Ascending aorta (tissue), 2 donors: ENCODE measurements at places on chromosomes 5 and 9. TPM values are rescaled to one million over a fixed set of nuclear protein-coding genes. Genes with fewer than 3 reads are reported as not detected.
A peak's percentile ranks its signal among the peaks of the same experiment; 100 is the strongest.

DNA sequence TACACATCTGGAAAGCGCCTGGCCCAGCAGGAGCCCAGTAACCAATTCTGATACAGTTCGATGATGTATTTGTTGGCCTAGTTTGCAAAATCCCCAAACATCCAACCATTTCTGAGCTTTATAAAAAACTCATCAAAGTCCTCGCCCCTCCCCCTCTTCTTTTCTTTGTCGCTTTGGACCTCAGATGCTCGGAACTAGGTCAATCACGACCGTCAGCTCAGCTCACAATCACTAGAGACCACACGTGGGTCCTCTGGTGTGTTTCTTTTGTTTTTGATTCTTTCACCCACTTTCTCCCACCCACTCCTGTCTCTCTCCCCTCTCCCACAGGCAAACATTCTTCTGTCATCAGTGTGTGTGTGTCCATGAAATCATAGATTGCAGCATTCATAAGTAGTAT is 26.7 kb upstream of the ZBTB43 start:
- no peak overlapping the region for H3K27ac ChIP-seq
- DNase-seq: no peak
- H3K36me3 ChIP-seq: no peaks in the 10 kb centered on the region
- no peak overlapping the region for H3K4me3 ChIP-seq
- no peaks in the 10 kb centered on the region for H3K27me3 ChIP-seq

- no peak for DNase-seq
- H3K36me3 ChIP-seq: no peaks in the 10 kb centered on the region
- no peak overlapping the region for H3K27ac ChIP-seq
- H3K4me3 ChIP-seq: no peak overlapping the region
- no peaks in the 10 kb centered on the region for H3K27me3 ChIP-seq
Measured at GRCh38 chr5:125429498-125429897, 683.1 kb upstream of the ZNF608 start.

GRCh38 chr5:34959323-34959722 is 30.0 kb downstream of the DNAJC21 start:
- H3K4me3 ChIP-seq: no peak overlapping the region
- H3K27me3 ChIP-seq: no peaks in the 10 kb centered on the region
- H3K36me3 ChIP-seq: peaks cover 3% of the 10 kb centered on the region
- H3K4me1 ChIP-seq: no peaks in the 10 kb centered on the region
- DNase-seq: no peak
- no peak overlapping the region for H3K27ac ChIP-seq

MARCOL gene
- not detected for total RNA-seq

GRCh38 chr5:147578228-147579024 is 68.6 kb upstream of the DPYSL3 start:
- no peaks in the 10 kb centered on the region for H3K27me3 ChIP-seq
- no peaks in the 10 kb centered on the region for H3K36me3 ChIP-seq
- H3K4me1 ChIP-seq: peaks cover 4% of the 10 kb centered on the region
- no peak for DNase-seq
- H3K4me3 ChIP-seq: peak overlapping the region; percentile 21
- H3K27ac ChIP-seq: peak overlapping the region; percentile 35

DNA sequence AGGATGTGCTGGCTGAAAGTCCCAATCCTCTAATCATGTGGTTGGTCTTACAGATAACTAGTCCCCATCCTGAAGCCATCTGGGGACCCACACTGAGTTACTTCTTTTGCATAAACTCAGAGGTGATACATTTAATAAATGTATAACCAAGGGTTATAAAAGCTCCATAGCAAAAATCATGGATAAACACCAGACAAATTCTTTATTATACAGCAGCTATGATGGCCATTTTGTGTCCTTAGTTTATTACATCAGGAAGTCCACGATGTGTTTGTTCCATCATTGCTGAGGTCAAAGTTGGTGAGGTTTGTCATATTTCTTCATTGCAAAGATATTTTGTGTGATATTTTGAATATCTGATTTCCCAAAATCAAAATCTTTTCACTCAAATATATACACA is 80.2 kb downstream of the GCNT1 start:
- H3K36me3 ChIP-seq: no peaks in the 10 kb centered on the region
- no peak for DNase-seq
- H3K4me1 ChIP-seq: peaks cover 4% of the 10 kb centered on the region
- H3K4me3 ChIP-seq: no peak overlapping the region

ARHGAP26 gene
- 34.9 TPM for total RNA-seq

DNA sequence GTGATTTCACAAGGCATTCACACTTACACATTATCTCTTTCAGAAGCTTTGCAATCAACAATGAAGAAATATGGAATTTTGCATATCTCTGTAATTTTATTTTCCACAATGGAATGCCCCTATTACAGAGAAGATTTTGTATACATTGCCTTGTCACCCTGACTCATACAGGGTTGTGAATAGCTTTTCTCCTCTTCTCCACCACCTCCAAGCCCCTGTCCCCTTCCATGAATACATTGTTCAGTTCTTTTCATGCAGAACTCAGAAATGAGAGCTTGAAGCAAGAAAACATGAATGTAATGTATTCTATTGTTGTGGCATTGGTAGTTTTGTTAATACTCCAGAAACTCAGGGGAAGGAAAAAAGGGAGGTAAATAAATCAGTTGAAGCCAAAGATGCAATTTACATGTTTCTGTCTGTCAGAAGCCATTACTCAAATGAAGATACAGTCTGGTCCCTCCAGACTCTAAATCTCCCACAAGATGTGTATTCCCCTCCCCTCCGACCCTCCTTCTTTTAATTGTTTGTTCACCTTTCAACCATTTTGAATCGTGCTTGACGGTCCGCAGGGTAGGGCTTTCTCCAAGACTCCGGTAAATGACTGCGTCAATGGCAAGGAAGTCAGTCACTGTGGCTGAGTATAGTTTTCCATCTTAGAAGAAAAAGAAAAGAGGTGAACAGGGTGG is 86.1 kb downstream of the SEMA6A start:
- no peaks in the 10 kb centered on the region for H3K27me3 ChIP-seq
- no peak overlapping the region for H3K27ac ChIP-seq
- no peaks in the 10 kb centered on the region for H3K4me1 ChIP-seq

DNA sequence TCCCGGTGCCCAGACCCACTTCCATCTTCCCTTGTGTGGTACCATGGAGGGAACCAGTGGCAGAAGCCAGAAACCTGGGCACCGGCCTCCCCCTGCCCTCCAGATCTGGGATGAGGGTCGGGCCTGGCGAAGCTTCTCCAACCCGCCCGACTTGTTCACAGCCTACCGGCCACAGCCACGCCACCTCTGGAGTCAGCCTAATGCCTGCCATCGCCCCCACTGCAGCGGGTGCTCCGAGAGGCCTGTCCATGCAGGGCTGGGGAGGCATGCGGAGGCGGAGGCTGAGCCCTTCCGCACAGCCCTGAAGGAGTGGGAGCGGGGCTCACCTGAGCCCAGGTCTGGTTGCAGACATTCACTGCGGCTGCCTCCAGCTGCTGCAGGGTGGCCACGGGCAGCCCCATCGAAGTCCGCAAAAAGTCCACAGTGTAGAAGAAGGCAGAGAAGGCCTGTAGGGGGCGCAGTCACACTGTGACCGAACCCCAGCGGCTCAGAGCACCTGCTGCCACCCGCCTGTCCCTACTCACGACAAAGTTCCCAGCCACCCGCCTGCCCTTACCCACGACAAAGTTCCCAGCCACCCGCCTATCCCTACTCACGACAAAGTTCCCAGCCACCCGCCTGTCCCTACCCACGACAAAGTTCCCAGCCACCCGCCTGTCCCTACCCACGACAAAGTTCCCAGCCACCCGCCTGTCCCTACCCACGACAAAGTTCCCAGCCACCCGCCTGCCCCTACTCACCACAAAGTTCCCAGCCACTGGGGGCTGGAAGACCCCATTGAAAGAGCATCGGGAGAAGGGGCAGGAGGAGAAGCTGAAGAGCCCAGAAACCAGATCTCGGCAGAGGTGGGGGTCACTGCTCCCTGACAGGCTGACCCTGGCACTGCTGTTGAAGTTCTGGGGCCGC is 3.8 kb upstream of the NPDC1 start:
- no peak overlapping the region for H3K27ac ChIP-seq
- no peaks in the 10 kb centered on the region for H3K36me3 ChIP-seq
- no peak overlapping the region for H3K4me3 ChIP-seq
- peaks cover 34% of the 10 kb centered on the region for H3K27me3 ChIP-seq

ITK gene
- 0.43 TPM for total RNA-seq

- no peaks in the 10 kb centered on the region for H3K27me3 ChIP-seq
- H3K4me1 ChIP-seq: no peaks in the 10 kb centered on the region
- no peak for DNase-seq
- H3K27ac ChIP-seq: no peak overlapping the region
Measured at GRCh38 chr5:2193542-2194235, 311.0 kb upstream of the IRX4 start.

DNA sequence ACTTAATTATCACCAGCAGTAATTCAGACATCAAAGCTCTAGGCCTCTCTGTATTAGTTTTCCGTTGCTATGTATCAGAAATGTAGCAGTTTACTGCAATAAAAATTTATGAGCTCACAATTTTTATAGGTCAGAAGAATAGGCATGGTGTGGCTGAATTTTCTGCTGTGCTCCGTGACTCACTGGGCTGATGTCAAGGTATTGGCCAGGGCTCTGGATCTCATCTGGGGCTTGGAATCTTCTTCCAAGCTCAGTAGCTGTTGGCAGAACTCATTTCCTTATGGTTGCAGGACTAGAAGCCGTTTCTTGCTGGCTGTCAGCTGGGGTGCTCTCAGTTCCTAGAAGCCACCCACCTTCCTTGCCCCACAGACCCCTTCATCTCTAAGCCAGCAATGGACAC is 66.3 kb downstream of the PSAT1 start:
- no peaks in the 10 kb centered on the region for H3K27me3 ChIP-seq
- H3K27ac ChIP-seq: no peak overlapping the region
- H3K4me3 ChIP-seq: no peak overlapping the region
- no peak for DNase-seq

DNA sequence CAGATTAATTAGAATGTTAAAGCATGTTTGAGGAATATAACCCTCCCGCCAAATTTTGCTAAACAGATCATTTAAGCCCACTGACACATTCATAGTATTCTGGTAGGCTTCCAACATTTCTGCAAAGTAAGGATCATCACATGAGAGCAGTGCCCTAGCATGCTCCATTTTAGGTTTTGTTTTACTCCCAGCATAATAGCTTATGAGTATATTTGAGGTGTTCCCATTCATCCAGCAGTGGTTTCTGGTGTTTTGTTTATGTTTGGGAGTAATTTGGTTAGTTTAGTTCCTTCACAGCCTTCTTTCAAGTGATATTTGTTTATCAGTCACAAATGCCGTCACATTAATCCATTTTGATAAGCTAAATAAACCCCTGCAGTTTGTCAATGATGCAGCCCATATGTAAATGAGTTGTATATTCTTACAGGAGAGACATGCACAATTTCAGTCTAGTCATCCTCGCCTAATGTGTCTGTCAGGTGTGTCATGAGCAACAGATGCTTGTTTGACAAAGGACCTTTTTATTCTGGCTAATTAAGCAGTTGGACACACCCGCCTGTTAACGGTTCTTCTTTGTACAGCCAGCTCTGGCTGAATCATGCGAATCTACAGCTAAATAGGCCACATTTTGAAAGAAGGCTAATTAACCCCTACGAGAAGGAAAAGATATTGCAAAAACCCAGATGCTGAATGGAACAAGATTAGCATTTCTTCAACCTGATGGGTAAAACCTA is 124.4 kb downstream of the RFX3 start:
- H3K4me3 ChIP-seq: no peak overlapping the region
- H3K36me3 ChIP-seq: no peaks in the 10 kb centered on the region
- H3K27me3 ChIP-seq: no peaks in the 10 kb centered on the region
- H3K4me1 ChIP-seq: no peaks in the 10 kb centered on the region
- H3K27ac ChIP-seq: no peak overlapping the region

DNA sequence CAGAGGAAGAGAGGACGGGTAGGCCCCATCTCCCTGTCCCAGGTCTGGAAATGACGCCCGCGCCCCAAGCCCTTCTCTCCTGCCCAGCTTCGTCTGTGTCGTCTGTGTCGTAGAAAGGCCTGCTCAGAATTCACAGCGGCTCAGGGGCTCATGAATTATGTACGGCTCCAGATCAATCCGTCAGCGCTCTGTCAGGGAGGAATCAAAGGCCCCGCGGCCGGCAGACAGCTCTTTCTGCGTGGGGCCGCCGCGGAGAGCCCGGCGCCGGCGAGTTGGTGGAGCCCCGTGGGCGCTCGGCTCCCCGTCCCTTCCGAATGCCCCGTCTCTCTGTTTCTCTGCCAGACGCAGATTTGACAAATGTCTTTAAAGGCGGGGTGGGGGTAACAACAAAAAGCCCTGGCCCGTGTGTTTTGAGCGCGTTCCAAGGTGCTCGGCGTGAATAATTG is 83.8 kb upstream of the RAPGEF1 start:
- H3K4me1 ChIP-seq: no peaks in the 10 kb centered on the region
- H3K27ac ChIP-seq: no peak overlapping the region
- H3K27me3 ChIP-seq: no peaks in the 10 kb centered on the region

DNA sequence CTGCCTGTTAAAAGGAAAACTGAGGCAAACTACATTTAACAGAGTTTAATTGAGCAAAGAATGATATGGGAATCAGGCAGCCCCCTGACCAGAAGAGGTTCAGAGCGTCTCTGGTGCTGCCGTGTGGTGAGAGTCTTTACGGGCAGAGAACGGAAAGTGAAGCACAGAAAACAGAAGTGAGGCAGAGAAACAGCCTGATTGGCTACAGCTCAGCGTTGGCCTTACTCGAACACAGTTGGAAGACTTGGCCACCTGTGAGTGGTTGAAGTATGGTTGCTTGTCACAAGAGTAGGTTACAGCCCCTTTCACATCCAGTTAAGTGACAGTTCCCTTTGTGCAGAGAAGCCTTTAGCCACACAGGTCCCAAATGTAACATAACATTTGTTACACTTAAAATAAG is 16.9 kb upstream of the FBP1 start:
- peak; percentile 71 for DNase-seq
- no peaks in the 10 kb centered on the region for H3K4me1 ChIP-seq
- no peak overlapping the region for H3K27ac ChIP-seq
- no peaks in the 10 kb centered on the region for H3K27me3 ChIP-seq

- no peaks in the 10 kb centered on the region for H3K27me3 ChIP-seq
- no peak overlapping the region for H3K27ac ChIP-seq
- DNase-seq: no peak
- no peak overlapping the region for H3K4me3 ChIP-seq
Measured at GRCh38 chr5:36108758-36109460, 42.2 kb upstream of the UGT3A2 start.

WNK2 gene
- total RNA-seq: not detected
